ENCODE measurements at places on chromosomes 11 and 22. TPM values are rescaled to one million over a fixed set of nuclear protein-coding genes. Genes with fewer than 3 reads are reported as not detected.
A peak's percentile ranks its signal among the peaks of the same experiment; 100 is the strongest.

- no peak for DNase-seq
Observed at GRCh38 chr11:124440608-124441007, 4.9 kb downstream of the OR8B8 start.

DNA sequence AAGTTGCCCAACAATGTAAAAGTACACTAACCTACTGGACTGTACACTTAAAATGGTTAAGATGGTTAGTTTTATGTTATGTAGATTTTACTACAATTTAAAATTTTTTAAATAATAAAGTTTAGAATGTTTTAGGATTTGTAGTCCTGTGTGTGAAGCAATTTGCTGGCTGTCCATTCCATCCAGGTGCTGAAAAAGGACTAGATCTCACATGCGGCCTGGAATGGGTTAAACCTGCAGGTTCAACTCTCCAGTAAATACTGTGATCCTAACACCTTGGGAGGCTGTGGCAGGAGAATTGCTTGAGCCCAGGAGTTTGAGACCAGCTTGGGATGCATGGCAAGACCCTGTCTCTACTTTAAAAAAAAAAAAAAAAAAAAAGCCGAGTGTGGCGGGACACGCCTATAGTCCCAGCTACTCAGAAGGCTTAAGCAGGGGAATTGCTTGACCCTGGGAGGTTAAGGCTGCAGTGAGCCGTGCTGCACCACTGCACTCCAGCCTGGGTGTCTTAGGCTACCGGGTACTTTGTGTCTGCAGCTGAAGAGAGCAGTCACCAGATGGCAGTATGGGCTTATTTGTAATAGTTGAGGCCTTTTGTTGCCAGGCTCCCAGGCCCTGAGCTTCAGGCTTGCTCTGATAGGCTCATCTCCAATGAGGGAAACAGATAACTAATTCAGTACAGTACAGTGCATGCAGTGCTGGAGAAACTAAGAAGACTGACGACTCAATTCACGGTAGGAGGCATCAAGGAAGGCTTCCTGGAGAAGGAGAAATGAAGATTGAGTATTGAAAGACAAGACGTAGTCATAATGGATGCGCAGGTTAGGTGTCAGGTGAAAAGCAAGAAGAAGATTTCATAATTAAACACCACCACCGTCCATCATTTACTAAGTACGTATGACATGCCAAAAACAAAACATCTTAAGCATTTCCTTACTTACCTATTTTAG, 64.7 kb upstream of the ASPHD2 start:
- DNase-seq: peak; percentile 92

DNA sequence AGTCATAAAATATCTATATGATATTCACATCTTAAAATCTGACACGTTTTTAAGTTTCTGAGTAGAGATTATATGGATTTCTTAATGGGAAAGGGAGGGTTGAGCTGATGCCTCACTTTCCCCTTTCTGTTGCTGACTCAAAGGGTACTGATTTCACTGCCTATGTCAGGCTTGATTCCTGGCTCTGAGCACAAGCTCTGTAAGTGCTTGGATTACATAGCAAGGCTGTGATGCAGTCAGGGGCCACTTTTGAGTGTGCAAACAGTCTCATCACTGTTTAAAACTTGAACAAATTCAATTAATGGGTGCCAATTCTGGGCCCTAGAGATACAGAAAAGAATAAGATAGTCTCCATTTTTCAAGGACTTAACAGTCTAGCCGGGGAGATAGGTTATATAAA, 14.4 kb downstream of the ATXN10 start:
- DNase-seq: no peak

DNA sequence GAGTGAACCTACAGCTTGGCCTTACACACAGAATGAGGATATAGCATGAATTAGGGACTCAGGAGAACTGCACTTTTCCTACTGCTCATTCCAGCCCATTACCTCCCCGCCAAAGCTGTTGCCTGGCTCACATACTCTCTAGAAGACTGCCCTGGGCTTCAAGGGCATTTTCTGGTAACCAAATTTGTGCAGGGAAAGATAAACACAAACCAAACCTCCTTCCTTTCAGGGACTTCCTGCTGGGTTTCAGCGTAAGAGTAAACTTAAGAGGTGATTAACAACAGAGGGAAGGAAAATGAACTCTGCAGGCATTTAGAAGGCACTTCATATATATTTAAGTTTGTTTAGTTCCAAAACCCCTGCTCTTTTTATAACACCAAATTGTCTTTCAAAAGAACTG, 194.9 kb downstream of the SWAP70 start:
- no peak for DNase-seq

TPH1 gene
- not detected for total RNA-seq
